Activated T-helper 1 cell treated with anti-CD3 and anti-CD28 coated beads, Interleukin-12 subunit alpha, Interleukin-12 subunit beta, Interleukin-2, Interleukin-4 antibody, amounts not matched to agents 30 ng/mL and 10 ng/mL and 1 ng/mL, durations not matched to agents 14 hours and 24 hours and 36 hours (primary cell): ENCODE measurements at places on chromosomes 5 and 9. TPM values are rescaled to one million over a fixed set of nuclear protein-coding genes. Genes with fewer than 3 reads are reported as not detected.

OR2K2 gene
- total RNA-seq = not detected in 2 replicates

PRDM9 gene
- not detected in 2 replicates for total RNA-seq

SLC6A7 gene
- not detected in 2 replicates for total RNA-seq

PCDHA6 gene
- not detected in 2 replicates for total RNA-seq

DNA sequence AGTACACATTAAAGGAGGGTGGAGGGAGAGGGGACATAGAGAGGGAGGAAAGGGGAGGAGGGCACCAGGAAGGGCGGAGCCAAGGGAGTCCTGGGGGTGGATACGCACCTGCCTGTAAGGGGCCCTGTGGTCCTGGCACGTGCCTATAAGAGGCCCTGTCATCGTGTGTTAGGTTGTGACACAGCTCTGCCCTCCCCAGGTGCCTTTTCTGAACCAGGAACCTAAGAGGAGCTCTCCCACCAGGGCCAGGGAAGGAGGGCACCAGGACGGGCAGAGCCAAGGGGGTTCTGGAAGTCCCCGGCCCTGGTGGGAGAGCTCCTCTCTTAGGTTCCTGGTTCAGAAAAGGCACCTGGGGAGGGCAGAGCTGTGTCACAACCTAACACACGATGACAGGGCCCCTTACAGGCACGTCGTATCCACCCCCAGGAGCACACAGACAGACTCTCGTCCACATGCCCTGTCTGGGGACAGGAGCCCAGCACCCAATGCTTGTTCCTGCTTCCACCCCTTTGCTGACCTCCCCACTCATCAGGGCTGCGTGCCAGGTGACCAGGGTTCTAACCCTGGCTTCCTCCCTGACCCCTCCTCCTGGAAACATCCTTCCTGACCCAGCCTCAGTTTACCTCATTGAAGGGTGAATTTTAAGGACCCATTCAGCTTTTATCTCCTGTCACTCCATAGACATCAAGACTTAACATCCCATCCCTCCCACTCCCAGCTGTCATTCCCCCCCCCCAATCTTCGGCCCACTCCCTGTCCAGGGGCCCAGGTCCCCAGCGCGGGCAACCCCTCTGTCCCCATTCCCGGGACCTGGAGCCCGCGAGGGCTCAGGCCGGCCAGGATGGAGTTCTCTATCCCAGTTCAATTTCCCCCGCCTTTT, 12.9 kb upstream of the OLFM1 start:
- DNase-seq = no peak

DNA sequence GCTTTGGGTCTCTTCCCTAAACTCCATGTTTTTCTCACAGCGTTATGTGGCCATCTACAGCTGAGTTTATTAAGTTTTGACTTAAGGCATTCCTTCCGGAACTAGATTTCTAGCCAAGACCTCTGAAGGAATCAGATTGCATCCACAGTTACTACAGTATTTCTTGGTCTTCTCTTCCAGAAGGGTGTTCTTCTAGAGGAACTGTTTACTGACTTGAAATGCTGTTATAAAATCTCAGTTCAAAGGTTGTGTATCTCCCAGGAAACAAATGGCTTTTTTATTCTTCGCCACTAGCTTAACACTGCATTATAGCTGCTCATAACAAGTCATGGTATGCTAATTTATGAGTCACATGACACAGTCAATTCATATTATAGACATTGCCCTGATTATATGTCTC, 55.3 kb upstream of the RAD23B start:
- no peak for DNase-seq

DNA sequence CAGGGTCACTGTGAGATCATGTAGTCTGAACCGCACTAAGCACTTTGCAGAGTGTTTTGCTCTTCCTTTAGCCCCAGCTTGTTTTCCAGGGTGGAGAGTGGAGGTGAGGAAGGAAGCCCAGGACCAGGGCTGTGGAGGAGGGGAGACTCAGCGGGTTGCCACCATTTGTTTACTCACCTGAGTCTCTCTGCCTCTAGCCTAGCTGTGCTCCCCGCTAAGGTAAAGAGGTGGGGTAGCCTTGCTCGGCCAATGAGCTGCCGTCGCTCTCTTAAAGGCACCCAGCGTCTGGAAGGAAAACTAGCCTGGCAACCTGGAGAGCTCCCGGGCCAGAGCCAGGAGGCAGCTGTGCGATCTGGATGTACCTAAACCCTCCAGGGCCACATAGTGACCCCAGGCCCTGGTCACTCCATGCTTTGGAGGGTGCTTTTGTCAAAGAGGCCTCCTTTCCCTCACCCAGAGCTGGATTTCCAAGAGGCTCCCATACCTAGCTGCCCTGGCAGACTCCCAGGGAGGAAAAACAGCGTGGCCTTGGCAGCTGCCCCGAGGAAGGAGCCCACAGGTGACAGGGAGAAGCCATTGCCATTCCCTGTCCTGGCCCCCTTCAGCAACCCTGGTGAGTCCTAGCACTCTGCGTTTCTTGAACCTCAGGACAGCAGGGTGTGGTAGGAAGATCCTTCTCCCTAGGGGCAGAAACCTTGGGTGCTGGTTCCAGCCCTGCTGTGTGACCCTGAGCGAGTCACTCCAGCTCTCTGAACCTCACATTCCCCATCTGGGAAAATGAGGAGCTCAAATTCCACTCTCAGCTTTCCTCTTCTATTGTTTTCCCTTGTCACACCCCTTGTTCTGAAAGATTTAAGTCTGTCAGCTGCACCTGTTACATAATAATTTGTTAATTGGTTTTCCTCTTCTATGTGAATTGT, 42.4 kb upstream of the LARP1 start:
- no peak for DNase-seq
